ENCODE measurements at places on chromosomes 6 and 20.

GRCh38 chr6:56222499-56222898, 24.9 kb downstream of the COL21A1 start:
- DNase-seq: no peak

GRCh38 chr6:37137201-37138090, 32.5 kb upstream of the PIM1 start:
- DNase-seq: peak; percentile 58

GRCh38 chr6:55499591-55499990, 79.4 kb downstream of the HMGCLL1 start:
- DNase-seq: no peak

GRCh38 chr6:159935633-159936032, 33.2 kb upstream of the IGF2R start:
- DNase-seq: no peak

DNA sequence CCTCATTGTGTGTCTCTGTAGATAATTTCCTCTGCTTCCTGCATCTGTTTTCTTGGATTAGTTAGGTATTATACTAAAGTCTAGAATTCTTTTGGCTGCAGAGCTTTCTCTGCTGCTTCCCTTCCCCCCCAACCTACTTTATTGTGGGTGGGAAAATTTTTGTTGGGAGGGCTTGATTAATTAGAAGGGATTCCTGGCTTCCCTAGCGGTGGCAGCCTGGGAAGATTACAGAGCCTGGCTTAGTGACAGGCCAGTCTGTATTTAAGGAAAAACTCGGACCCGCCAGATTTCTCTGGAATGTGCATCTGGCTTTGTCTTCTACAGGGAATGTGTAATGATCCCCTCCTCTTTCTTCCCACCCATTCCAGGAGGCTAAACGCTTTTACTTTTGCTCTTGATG, 31.2 kb downstream of the SLX4IP start:
- no peak for DNase-seq

DNA sequence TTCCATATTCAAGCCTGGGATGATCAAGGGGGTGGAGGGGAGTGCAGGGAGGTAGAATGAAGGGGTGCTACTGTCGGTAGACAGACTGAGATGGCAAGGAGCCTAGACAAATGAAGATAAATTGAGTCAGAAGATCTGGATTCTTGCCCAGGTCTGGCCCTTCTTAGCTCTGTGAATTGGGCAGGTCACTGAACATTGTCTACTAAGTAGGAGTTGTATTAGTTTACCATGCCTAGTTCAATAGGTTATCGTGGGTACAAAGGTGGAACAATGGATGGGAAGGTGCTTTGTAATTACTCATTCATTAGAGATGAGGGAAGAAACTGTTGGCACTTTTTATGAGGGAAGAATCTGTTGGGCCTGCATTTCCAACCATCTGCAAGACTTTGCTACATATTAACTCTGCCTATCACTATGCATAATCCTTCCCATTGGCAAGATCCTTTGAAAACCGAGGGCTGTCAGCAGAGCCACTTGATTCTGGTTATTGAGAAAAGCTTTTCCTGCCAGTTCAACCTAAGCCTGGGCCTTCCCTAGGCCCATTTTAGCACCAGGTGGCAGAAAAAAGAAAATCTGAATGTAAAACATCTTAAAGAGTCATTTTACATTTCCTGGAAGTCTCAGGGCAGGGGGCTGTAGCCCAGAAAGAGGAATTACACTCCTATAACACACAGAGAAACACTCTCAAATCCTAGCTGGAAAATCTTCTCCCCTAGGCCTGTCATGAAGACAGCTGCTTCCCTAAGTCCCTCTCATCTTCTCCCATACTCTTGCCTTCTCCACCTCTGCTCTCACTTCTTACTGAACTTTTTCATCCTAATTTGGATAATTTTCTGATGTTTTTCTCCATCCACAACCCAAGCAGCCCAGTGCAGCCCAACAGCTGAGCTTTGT, 103.5 kb downstream of the CD24 start:
- DNase-seq: no peak

DNA sequence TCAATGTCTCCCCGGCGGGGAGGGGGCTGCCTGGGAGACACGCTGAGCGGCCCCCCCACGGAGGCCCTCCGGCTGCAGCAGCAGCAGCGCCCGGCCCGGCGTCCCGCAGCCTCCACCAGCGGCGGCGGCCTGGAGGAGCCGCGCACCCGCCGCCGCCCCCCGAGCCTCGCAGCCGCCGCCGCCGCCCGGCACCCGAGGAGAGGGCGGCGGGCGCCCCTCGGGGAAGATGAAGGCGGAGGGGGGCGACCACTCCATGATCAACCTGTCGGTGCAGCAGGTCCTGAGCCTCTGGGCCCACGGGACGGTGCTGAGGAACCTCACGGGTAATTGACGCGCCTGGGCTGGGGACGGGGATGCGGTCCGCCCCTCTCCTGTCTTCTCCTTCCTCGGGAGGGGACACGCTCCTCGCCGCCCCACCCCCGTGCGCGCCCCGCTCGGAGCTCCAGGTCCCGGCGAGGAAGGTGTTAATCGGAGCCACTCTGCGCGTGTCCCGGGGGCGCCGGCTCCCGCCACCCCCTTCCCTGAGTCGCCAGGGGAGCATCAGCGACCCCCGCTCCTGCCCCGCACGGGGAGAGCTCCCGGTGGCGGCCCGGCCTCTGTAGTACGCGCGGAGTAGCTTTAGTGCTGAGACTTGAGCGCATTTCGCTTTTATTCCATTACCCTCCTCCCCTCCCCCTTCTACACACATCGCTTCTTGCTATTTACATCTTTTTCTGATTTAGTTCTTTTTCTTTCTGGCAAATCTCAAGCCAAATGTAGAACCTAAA, 686 bp downstream of the TMEM170B start:
- DNase-seq: peak; percentile 15

- DNase-seq: no peak
Measured at GRCh38 chr6:24501914-24502313, 7.1 kb downstream of the ALDH5A1 start.

- DNase-seq: no peak
Measured at GRCh38 chr6:20755631-20756030, 221.4 kb downstream of the CDKAL1 start.

DNA sequence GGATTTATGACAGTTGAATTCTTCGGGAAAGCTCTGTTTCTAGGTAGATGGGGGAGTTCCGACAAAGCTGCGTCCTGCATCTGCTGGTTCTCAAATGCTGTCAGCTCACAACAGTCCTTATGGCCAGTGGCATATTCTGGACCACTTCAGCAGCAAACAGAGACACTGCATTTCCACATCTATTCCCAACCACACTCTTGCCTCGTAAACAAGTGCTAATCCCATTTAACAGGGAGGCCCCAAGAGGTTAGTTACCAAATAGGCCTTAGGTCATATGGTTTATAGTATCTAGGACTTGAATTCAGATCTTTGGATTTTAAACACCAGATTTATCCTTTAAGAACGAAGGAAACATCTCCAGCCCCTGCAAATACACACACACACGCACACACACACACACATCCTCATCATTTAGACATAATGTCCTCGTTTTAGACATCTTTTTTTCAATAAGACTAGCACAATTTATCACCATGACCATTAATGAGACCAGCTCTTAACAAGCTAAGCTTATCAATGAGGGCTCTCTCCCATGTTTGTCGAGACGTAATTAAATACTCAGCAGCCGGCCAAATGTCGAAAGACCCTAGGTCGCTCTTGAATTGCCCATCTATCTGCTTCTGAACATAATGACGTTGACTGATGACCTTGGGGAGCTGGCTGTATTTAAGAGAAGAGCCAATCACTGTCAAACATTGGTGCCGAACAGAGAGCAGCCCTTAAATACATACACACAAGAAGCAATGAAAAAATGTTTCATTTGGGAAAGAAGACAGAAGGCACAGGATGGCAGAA, 84.5 kb downstream of the PSMG4 start:
- DNase-seq: no peak

GRCh38 chr6:30707281-30707850, 9.7 kb downstream of the MDC1 start:
- no peak for DNase-seq

DNA sequence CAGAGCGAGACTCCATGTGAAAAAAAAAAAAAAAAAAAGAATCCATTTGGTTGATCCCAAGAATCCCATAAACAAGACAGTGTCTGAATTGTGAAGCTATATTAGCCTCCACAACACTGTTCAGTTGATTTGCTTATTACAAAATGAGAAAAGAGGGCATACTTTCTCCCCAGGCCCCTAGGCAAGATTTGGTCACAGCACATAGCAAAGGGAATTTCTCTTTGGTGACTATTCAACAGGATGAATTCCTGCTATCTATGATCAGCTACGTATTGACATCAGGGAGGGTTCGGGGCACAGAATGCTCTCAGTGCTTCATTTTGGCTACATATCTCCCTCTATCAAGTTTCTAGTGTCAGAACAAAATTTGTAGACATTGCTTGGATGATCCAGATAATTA, 20.2 kb upstream of the SLC22A3 start:
- no peak for DNase-seq

- DNase-seq: no peak
Measured at GRCh38 chr6:37020381-37020780, 14.9 kb downstream of the FGD2 start.

- no peak for DNase-seq
Measured at GRCh38 chr6:148157841-148158240, 184.8 kb upstream of the SASH1 start.

- no peak for DNase-seq
Measured at GRCh38 chr6:43913375-43914271, 143.6 kb downstream of the VEGFA start.

- no peak for DNase-seq
Measured at GRCh38 chr20:50506270-50506579, 4.0 kb upstream of the PTPN1 start.

Data from CD4-positive, alpha-beta T cell treated with Interleukin-21 for 1 hour (primary cell).